Activated B cell treated with CpG ODN at 0.5 μM for 24 hours (primary cell): ENCODE measurements at places on chromosomes 6 and 20.

DNA sequence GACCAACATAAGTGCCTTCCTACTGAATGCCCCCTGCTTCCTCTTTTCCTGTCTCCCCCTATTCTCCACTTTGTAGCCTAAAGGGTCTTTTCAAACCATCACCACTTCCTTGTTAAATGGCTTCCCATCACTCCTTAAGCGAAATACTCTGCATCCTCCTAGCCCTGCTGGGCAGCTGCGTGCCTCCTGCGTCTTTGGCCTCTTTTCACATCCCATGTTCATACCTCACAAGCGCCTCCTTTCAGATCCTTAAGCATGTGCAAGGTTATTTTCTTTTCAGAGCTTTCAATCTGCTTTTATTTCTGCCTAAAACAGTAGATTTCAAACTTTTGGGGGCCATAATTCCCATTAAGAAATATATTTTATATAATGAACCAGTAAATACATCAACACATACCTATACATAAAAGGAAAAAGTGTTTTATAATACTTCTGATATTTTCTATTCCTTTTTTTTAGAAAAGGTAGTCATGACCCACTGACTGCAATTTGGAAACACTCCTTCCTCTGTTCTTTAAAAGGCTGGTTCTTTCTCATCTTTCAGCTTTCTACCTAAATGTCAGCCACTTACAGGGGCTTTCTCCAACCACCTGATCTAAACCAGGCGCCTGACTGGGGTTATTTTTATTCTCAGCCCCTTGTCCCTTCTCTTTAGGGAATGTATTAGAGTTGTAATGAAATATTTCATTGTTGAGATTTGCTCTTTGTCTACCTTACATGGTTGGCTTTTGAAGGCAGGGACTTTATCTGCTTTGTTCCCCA, 84.1 kb downstream of the PRDM1 start:
- peaks cover 24% of the 10 kb centered on the region for H3K4me1 ChIP-seq
- no peak overlapping the region for H3K4me3 ChIP-seq
- H3K27ac ChIP-seq, result peak overlapping the region; percentile 46
- no peaks in the 10 kb centered on the region for H3K36me3 ChIP-seq

- H3K27me3 ChIP-seq, result no peaks in the 10 kb centered on the region
- H3K4me3 ChIP-seq, result no peak overlapping the region
- H3K36me3 ChIP-seq, result no peaks in the 10 kb centered on the region
Measured at GRCh38 chr6:107646176-107646575, 156.3 kb downstream of the SOBP start.

GRCh38 chr6:126944512-126944911, 174.0 kb upstream of the RSPO3 start:
- H3K4me1 ChIP-seq, result no peaks in the 10 kb centered on the region
- no peak for DNase-seq
- no peaks in the 10 kb centered on the region for H3K36me3 ChIP-seq
- no peak overlapping the region for H3K4me3 ChIP-seq
- no peaks in the 10 kb centered on the region for H3K27me3 ChIP-seq
- no peak overlapping the region for H3K27ac ChIP-seq

DNA sequence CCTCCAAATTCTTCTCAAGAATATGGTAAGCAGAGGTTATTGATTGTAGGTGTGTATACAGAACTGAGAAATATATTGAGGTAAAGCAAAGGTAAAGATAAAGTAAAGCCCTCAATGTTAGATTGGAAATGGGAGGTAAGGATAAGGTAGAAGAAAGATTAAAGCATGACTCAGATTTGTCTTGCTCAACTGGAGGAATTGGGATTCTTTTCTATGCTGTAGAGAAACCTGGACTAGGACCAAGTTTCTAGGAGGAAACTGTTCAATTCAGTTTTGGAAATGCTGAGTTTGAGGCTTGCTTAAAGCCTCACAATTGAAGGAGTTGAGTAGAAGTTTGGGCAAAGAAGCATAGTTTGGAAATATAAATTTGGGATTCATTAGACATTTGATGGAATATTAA, 634.0 kb upstream of the PTCHD4 start:
- H3K4me1 ChIP-seq, result no peaks in the 10 kb centered on the region
- H3K27ac ChIP-seq, result no peak overlapping the region
- H3K4me3 ChIP-seq, result no peak overlapping the region
- no peaks in the 10 kb centered on the region for H3K27me3 ChIP-seq
- no peaks in the 10 kb centered on the region for H3K36me3 ChIP-seq

GRCh38 chr6:122033564-122034181, 365.8 kb upstream of the HSF2 start:
- H3K27me3 ChIP-seq, result peaks cover 2% of the 10 kb centered on the region
- H3K27ac ChIP-seq, result no peak overlapping the region
- no peak for DNase-seq
- H3K36me3 ChIP-seq, result no peaks in the 10 kb centered on the region

DNA sequence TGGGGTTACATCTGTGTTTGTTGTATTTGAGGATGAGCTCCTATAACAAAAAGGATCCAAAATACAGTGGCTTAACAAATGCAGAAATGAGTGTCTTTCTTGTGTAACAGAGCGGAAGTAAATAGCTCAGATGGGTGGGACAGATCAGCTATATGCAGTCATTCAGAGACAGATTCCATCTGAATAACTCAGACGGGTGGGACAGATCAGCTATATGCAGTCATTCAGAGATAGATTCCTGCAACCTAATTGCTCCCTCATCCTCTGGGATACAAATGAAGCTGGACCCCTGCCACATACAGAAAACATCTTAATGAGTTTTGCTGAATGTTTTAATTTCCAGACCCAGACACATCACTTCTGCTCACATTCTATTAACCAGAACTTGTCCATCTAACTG, 332.3 kb downstream of the BCKDHB start:
- H3K36me3 ChIP-seq, result no peaks in the 10 kb centered on the region
- H3K4me3 ChIP-seq, result no peak overlapping the region
- no peak for DNase-seq
- no peaks in the 10 kb centered on the region for H3K4me1 ChIP-seq

- no peak overlapping the region for H3K4me3 ChIP-seq
- no peaks in the 10 kb centered on the region for H3K36me3 ChIP-seq
- DNase-seq, result no peak
- H3K4me1 ChIP-seq, result no peaks in the 10 kb centered on the region
- no peak overlapping the region for H3K27ac ChIP-seq
Measured at GRCh38 chr6:83758533-83758932, 49.6 kb upstream of the SNAP91 start.

GRCh38 chr20:58408603-58409246, 19.7 kb downstream of the VAPB start:
- no peaks in the 10 kb centered on the region for H3K27me3 ChIP-seq
- DNase-seq, result no peak
- H3K36me3 ChIP-seq, result peaks cover 2% of the 10 kb centered on the region
- no peak overlapping the region for H3K27ac ChIP-seq
- peak overlapping the region; percentile 7 for H3K4me3 ChIP-seq

GRCh38 chr20:23092861-23093495, 6.9 kb upstream of the CD93 start:
- H3K4me3 ChIP-seq, result no peak overlapping the region
- no peaks in the 10 kb centered on the region for H3K36me3 ChIP-seq
- no peak overlapping the region for H3K27ac ChIP-seq
- no peaks in the 10 kb centered on the region for H3K4me1 ChIP-seq

GRCh38 chr6:125611573-125612344, 137.7 kb upstream of the HEY2 start:
- DNase-seq, result no peak
- H3K27ac ChIP-seq, result no peak overlapping the region
- no peak overlapping the region for H3K4me3 ChIP-seq
- peaks cover 8% of the 10 kb centered on the region for H3K27me3 ChIP-seq
